SK-N-SH (cell line): ENCODE measurements at places on chromosomes 3 and 15. TPM values are rescaled to one million over a fixed set of nuclear protein-coding genes. Genes with fewer than 3 reads are reported as not detected.

Gene SENP7
- polyA plus RNA-seq: 2.7 and 4.5 TPM in 2 replicates

Gene RTP3
- not detected in 2 replicates for polyA plus RNA-seq

Gene GOLGA8K
- polyA plus RNA-seq: 0.08 and 0.10 TPM in 2 replicates

Gene NCK1
- 16.2 and 17.5 TPM in 2 replicates for polyA plus RNA-seq

Gene BTLA
- polyA plus RNA-seq: not detected in 2 replicates

Gene VGLL4
- polyA plus RNA-seq: 48.9 and 52.1 TPM in 2 replicates

DNA sequence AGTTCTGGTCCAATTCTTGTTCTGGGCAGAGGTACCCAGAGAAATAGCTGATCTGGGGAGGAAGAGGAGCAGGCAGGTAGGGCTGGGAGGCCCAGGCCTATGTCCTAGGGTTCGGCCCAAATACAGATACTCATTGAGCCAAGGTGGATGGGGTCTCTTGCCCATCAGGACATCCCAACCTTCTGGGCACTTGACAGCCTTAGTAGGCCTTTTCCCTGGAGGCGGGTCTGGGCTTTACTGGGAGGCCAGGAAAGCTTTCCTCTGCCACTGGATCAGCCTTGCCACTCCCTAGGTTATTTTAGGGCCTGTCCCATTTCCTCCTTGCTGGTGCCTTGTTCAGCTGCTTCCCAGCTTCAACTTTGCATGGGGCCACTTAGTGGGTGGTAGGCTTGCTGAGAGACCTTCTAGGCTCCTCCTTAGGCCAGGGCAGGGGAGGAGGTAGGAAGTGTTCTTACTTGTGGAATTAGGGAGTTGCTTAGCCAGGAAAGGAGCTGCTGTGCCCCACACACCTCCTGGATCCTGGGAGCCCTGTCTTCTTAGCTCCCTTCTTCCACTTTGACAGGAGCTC, 9.7 kb downstream of the TEX264 start:
- no peak for DNase-seq
- H3K27ac ChIP-seq: no peak overlapping the region
- H3K4me1 ChIP-seq: peaks cover 11% of the 10 kb centered on the region
- H3K4me3 ChIP-seq: no peak overlapping the region

GRCh38 chr15:85681386-85681785, 113.3 kb downstream of the KLHL25 start:
- no peak overlapping the region for H3K27ac ChIP-seq
- peak; percentile 49 for DNase-seq
- no peak overlapping the region for H3K4me3 ChIP-seq
- H3K36me3 ChIP-seq: peaks cover 14% of the 10 kb centered on the region

DNA sequence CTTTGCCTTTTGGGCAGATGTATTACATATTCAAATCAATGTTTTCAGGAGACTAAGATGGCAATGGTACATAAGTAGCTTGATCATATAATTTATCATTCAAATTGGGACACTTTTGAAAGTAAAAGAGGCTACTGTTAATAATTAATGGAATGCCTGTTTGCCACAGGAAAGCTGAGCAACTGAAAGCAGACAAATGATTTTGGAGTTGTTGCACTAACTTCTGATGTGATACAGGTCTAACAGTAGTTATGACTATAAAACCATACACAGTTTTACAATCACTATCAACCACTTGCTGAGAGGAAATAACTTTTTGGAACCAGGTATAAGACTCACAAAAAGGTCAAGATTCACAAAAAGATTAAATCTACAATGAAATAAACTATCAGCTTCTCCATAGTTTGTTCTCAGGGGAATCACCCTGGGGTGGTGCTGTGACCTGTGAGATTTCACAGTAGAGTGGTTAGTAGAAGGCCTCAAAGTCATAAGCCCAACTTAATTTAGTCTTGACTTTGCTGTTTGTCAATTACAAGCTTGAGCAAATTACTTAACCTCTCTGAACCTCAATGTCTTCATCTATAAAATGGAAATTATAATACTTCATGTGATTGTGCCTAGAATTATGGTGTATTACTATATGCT, 42.7 kb downstream of the HHLA2 start:
- no peak overlapping the region for H3K4me3 ChIP-seq
- no peaks in the 10 kb centered on the region for H3K4me1 ChIP-seq
- H3K27ac ChIP-seq: no peak overlapping the region
- H3K27me3 ChIP-seq: no peaks in the 10 kb centered on the region
- no peak for DNase-seq
- H3K36me3 ChIP-seq: no peaks in the 10 kb centered on the region

DNA sequence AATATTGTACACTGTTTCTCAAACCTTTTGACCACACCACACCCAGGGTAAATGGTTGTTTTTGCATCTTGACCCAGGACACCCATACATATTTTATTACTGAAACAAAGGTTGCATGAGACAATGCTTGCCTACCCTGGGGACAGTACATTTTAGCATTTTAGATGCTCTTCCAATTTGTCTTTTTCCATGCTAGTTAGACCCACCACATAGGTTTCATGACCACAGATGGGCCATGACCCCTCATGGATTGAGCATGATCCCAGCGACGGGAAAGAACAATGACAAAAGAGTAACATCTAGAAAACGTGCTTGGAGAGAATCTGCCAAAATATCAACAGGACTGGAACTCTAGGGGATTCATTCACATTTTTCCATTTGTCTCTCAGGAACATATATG, 161.0 kb upstream of the PFN2 start:
- H3K27ac ChIP-seq: no peak overlapping the region
- no peaks in the 10 kb centered on the region for H3K27me3 ChIP-seq
- no peak overlapping the region for H3K4me3 ChIP-seq
- H3K4me1 ChIP-seq: no peaks in the 10 kb centered on the region; the same call in 1 of the 2 replicates
- no peak for DNase-seq
- no peaks in the 10 kb centered on the region for H3K36me3 ChIP-seq

GRCh38 chr3:167102071-167102470, 278.0 kb downstream of the ZBBX start:
- no peak for DNase-seq
- no peak overlapping the region for H3K4me3 ChIP-seq
- H3K27me3 ChIP-seq: no peaks in the 10 kb centered on the region
- no peaks in the 10 kb centered on the region for H3K4me1 ChIP-seq

- peak; percentile 59 for DNase-seq
- H3K27ac ChIP-seq: peak overlapping the region; percentile 16; the same call in 1 of the 2 replicates
- H3K27me3 ChIP-seq: no peaks in the 10 kb centered on the region
- H3K36me3 ChIP-seq: no peaks in the 10 kb centered on the region
- no peaks in the 10 kb centered on the region for H3K4me1 ChIP-seq
Measured at GRCh38 chr3:46663591-46664135, 29.8 kb downstream of the ALS2CL start.

DNA sequence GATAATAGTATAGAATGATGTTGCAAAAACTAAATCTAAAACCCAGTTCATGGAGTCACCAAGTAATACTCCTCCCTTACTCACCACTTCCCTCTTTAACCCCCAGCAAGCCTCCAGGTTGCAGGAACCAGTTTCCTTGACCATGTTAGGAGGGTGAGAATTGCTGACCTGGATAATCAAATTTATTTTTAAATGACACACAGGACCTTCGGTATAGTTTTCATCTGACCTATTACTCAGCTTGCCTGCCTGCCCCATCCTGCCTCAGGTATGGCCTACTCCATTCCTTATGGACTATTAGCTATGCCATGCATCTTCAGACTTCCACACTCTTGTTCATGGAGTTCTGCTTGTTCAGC, 883 bp downstream of the RTP4 start:
- no peaks in the 10 kb centered on the region for H3K36me3 ChIP-seq
- H3K4me1 ChIP-seq: no peaks in the 10 kb centered on the region
- no peak for DNase-seq
- 0 out of 2 replicates have a peak, but pooled peaks cover 10% of the 10 kb centered on the region for H3K27me3 ChIP-seq

DNA sequence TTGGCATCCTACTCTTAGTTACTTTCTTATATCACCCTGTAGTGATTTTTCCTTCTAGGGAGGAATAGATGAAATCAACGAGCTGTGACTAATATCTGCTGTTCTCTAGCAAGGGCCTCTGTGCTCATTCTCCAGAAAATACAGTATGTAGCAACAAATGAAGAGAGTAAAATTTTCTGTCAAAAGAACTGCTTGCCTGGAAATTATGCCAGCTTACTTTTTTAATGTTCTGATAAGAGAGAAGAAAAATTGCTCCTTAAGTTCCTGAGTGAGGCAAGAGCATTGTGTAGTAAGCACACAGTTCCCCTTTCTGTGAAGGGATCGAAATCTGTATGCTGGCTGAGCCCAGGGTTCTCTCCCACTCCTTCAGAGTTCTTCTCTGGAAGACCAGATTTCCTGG, 51.4 kb upstream of the GK5 start:
- no peaks in the 10 kb centered on the region for H3K4me1 ChIP-seq
- H3K27ac ChIP-seq: no peak overlapping the region
- no peak for DNase-seq
- no peaks in the 10 kb centered on the region for H3K36me3 ChIP-seq
- no peaks in the 10 kb centered on the region for H3K27me3 ChIP-seq

GRCh38 chr3:21786438-21786797, 35.4 kb upstream of the ZNF385D start:
- H3K27ac ChIP-seq: no peak overlapping the region
- no peaks in the 10 kb centered on the region for H3K36me3 ChIP-seq
- H3K27me3 ChIP-seq: no peaks in the 10 kb centered on the region
- H3K4me3 ChIP-seq: no peak overlapping the region
- no peak for DNase-seq
- H3K4me1 ChIP-seq: no peaks in the 10 kb centered on the region; the same call in 1 of the 2 replicates

- no peaks in the 10 kb centered on the region for H3K36me3 ChIP-seq
- H3K27ac ChIP-seq: no peak overlapping the region
- no peak for DNase-seq
- H3K4me1 ChIP-seq: peaks cover 10% of the 10 kb centered on the region
- H3K4me3 ChIP-seq: no peak overlapping the region
- H3K27me3 ChIP-seq: peaks cover 4% of the 10 kb centered on the region
Measured at GRCh38 chr3:194125442-194125841, 10.5 kb upstream of the HES1 start.

- no peak overlapping the region for H3K27ac ChIP-seq
- H3K4me3 ChIP-seq: no peak overlapping the region
- no peaks in the 10 kb centered on the region for H3K36me3 ChIP-seq
- H3K27me3 ChIP-seq: no peaks in the 10 kb centered on the region
Measured at GRCh38 chr15:53447053-53447574, 312.3 kb downstream of the WDR72 start.

- H3K27ac ChIP-seq: no peak overlapping the region
- H3K36me3 ChIP-seq: no peaks in the 10 kb centered on the region
- no peak for DNase-seq
- no peaks in the 10 kb centered on the region for H3K27me3 ChIP-seq
- H3K4me3 ChIP-seq: no peak overlapping the region
- H3K4me1 ChIP-seq: peaks cover 8% of the 10 kb centered on the region
Measured at GRCh38 chr3:21526461-21526860, 224.5 kb downstream of the ZNF385D start.

GRCh38 chr3:51940648-51941462, 849 bp downstream of the RRP9 start:
- H3K4me1 ChIP-seq: peaks cover 11% of the 10 kb centered on the region
- peaks cover 32% of the 10 kb centered on the region for H3K36me3 ChIP-seq
- H3K4me3 ChIP-seq: peak overlapping the region; percentile 85
- H3K27me3 ChIP-seq: no peaks in the 10 kb centered on the region
- no peak overlapping the region for H3K27ac ChIP-seq

GRCh38 chr15:94535298-94536048, 304.1 kb downstream of the MCTP2 start:
- DNase-seq: no peak
- H3K27ac ChIP-seq: no peak overlapping the region
- H3K4me1 ChIP-seq: no peaks in the 10 kb centered on the region
- H3K36me3 ChIP-seq: no peaks in the 10 kb centered on the region

GRCh38 chr15:78023865-78024518, 53.5 kb downstream of the TBC1D2B start:
- no peak overlapping the region for H3K4me3 ChIP-seq
- H3K27ac ChIP-seq: no peak overlapping the region
- H3K36me3 ChIP-seq: peaks cover 48% of the 10 kb centered on the region; the same call in 1 of the 2 replicates
- H3K4me1 ChIP-seq: no peaks in the 10 kb centered on the region
- DNase-seq: no peak
- no peaks in the 10 kb centered on the region for H3K27me3 ChIP-seq

- DNase-seq: no peak
- no peaks in the 10 kb centered on the region for H3K36me3 ChIP-seq
- no peaks in the 10 kb centered on the region for H3K4me1 ChIP-seq
- H3K27me3 ChIP-seq: no peaks in the 10 kb centered on the region; the same call in 1 of the 2 replicates
Measured at GRCh38 chr3:184443364-184443763, 63.5 kb downstream of the CHRD start.
